ENCODE measurements at places on chromosomes 1 and 21.

DNA sequence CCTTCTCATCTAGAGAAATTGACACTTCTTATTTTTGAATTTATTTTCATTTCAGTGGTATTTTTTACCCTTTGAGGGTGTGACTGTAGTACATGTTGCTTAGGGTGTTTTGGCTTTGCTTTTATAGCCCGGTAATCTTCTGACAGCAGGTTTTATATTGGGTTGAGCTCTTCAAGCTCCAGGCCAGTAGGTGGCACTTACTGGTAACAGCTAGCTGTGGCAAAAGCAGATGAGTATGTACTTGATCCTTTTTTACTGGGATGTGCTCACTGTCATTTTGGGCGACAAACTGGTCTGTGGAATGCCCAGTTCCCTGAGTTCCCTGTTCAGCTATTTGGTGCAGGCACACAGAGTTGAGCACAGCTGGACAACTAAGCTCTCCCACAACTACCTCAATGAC lies 916.2 kb upstream of the B3GALT2 start:
- DNase-seq: peak; percentile 8

- DNase-seq: no peak
These were observed 41.9 kb upstream of the SLC19A2 start for GRCh38 chr1:169527451-169528214.

DNA sequence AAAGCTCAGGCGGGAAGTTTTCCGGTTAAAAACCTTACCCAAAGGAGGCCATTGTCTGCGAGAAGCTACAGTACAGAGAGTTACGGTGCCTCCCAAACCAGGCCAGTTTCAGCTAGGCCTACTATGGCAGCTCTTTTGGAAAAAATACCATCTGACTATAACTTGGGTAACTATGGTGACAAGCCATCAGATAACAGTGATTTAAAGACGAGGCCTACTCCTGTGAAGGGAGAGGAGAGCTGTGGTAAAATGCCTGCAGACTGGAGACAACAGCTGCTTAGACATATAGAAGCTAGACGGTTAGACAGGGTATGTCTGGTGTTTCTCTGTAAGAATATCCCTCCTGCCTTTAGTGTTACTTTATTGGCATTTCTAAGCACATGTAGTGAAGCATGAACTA lies 165.9 kb downstream of the LRRC40 start:
- no peak for DNase-seq

- DNase-seq: peak; percentile 76
These were observed 11.5 kb upstream of the SLC9A1 start for GRCh38 chr1:27166351-27166802.

- no peak for DNase-seq
These were observed 2.3 kb downstream of the FAAP20 start for GRCh38 chr1:2192031-2192995.

GRCh38 chr1:43197343-43198127 lies 25.4 kb downstream of the CFAP57 start:
- DNase-seq: no peak

DNA sequence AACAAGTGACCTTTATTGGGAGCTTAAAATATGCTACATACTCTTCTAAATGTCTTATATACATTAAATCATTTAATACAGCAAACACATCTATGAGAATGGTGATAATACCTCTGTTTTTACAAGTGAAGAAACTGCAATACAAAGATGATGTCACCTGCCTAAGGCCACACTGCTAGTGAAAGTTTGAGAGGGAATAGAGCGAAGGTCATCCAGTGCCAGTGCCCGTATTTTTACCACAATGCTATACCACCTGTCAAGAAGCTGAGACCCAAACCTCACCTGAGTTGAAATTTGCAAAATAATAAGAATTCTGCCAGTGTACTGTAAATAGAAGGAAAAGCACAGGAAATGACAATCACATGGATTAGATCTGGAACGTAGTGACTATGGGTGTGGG lies 200.4 kb upstream of the TMPRSS15 start:
- DNase-seq: no peak

DNA sequence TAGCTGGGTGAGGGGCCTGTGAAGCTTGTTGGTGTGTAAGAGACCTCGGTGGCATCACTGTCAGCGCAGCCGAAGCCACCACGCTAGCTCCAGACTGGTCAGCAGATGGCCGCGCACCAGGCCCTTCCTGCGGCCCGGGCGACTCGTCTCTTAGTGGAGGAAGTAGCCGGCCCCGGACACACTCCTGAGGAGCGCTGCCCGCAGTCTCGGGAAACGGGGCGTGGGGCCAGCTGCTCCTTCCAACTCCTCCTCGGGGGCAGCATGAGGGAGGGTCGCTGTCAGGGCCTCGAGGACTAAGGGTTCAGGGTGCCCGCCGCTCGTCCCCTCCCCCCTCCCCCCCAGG lies 20.4 kb downstream of the H3-3A start:
- peak; percentile 63 for DNase-seq

GRCh38 chr1:241542199-241542907 lies 10.2 kb downstream of the KMO start:
- no peak for DNase-seq

DNA sequence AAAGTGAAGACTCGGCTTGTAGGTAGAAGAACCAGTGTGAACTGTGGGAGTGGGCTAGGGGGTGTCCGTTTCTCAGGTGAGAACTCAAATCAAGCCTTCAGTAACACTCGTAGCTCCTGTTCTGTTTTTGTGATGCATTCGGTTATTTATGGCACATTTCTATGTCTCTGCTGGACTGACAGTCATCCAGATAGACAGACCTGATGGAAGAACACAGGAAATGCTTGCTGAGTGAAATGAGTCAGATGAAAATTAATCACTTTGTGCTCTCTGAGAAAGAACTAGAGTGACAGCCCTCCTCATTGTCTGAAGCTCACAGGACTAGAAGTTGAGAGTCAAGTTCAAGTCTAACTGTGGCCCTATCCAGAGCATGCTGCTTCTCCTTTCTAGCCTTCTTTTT lies 360.1 kb upstream of the PLXNA2 start:
- DNase-seq: peak; percentile 23

DNA sequence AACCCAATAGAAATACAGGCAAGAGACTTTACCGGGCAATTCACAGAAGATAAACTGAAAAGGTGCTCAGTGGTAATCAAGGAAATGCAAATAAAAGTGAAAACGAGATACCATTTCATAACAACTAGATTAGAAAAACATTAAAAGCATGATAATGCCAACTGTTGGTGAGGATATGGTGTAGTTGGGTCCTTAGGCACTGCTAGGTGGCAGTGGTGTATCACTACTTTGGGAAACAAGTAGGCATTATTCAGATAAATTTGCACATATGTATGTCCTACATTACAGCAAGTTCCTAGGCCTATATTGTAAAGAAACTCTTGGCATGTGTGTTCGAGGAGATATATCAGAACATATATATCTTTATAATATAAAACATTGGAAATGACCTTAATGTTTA lies 31.0 kb downstream of the AZIN2 start:
- DNase-seq: no peak

GRCh38 chr1:21869620-21870121 lies 57.6 kb downstream of the LDLRAD2 start:
- peak; percentile 97 for DNase-seq

GRCh38 chr21:43930074-43930847 lies 65.2 kb downstream of the AGPAT3 start:
- no peak for DNase-seq

DNA sequence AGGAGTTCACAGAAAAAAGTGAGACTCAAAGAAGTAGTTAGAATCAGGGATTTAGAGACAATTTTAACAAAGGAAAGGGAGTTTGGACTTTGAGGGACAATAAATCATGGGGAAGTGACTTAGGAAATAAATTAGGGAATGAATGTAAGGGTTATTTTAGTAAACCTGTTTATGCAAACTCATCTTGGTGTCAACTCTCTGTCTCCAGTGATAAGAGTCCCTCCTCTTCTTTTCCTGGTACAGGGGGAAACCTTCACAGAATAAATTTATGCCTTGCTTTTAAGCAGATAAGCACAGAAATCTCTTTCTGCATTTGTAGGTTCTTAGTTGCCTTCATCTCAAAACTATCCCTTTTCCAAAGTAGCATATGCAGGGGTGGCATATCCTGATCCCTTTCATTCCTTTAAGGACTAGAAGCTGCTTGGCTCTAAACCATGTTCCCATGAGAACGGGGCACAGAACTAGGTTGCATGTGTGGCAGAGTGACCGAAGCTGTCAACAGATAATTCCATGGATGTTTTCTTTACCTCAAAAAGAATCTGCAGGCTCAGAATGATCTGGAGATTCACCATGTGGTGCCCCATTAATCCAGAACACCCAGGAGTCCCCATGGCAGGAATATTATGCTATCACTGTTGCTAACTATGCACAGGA lies 155.4 kb downstream of the ZNF648 start:
- DNase-seq: no peak

GRCh38 chr1:1543706-1544099 lies 3.3 kb upstream of the TMEM240 start:
- no peak for DNase-seq

DNA sequence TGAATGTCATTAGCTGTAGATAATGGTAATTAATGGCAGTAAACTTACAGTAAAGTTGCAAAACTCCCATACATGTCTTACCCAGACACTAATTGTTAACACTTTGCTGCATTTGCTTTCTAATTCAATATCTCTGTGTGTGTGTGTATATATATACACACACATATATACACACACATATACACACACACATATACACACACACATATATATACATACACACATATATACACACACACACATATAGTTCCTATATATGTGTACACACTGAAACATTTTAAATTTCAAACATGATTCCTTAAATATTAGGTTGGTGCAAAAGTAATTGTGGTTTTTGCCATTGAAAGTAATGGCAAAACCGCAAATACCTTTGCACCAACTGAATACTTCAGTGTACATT lies 3.7 kb upstream of the EPHX1 start:
- no peak for DNase-seq

GRCh38 chr1:156251527-156251926 lies 3.7 kb upstream of the PAQR6 start:
- no peak for DNase-seq

DNA sequence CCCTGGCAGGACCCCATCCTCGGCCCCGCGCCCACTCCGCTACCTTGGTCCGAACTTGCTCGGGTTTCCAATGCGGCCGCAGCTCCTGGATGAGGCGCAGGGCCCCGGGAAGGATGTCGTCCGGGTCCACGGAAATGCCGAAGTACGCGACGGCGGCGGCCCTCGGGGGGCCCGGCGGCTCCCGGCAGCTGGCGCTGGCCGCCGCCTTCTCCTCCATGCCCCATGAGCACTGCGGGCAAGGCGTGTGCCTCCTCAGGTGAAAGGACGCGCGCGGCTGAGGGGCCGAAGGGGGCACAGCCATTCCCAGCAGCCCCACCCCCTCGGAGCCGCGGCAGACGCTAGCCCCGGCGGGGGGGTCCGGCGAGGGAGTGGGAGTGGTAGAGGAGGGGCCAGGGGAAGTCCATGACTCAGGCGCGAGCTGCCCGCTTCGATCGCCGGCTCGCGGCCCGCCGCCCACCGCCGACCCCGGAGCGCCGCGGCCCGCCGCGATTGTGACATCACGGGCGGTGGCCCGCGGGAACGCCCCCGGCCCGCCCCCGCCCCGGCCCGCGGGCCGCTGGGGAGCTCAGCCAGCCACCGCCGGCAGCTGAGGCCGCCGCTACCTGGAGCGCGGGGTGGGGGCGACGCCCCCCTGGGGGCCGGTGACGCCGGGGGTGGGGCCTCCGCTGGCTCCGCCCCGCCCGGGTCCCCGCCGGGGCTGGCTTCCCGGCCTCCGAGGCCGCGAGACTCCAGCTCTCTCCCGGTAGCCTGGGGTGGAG lies at the start of gene ETNK2:
ETNK2 (minus strand) TSS at position 493 of the 758 bp plus-strand sequence; CDS start at position 301, 192 bp downstream.
- peak; percentile 59 for DNase-seq

DNA sequence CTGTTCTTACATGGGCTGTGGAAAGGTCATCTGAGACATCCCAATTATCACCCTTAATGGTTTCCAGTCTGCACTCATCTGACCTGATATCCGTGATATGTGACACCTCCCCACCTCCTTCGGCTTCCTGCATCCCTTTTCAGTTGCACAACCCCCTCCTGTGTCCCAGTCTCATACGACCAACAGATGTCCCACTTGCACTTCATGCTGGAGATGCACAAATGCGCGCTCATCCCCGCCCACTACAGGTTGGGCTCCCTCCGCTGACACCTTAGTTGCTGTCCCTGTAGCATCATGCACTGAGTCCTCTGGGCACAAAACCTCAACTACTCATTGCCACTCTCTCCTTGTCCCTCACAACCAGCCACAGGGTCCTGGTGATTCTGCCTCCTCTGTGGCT lies 94.4 kb downstream of the MIS18A start:
- DNase-seq: no peak

GRCh38 chr1:29635501-29636263 lies 399.4 kb downstream of the PTPRU start:
- DNase-seq: no peak

DNA sequence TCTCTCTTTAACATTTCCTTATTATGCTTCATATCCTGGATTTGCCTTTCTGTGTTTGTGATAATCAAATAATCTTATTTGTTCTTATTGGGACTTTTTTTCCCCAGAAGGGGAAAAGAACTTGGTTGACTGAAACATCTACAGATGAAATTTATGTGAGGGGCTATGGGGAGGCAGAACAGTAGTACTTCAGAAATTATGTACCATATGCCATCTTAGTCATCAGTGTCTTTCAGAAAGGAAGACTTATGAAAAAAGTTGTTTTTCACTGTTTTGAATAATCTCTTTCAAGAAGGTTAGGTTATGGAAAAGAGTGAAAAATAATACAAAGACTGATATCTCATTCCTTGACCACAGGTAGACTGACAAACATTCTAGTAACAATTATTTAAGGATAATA lies 30.2 kb upstream of the TRAF5 start:
- no peak for DNase-seq

- DNase-seq: no peak
These were observed 173.3 kb downstream of the FASLG start for GRCh38 chr1:172832006-172832725.

DNA sequence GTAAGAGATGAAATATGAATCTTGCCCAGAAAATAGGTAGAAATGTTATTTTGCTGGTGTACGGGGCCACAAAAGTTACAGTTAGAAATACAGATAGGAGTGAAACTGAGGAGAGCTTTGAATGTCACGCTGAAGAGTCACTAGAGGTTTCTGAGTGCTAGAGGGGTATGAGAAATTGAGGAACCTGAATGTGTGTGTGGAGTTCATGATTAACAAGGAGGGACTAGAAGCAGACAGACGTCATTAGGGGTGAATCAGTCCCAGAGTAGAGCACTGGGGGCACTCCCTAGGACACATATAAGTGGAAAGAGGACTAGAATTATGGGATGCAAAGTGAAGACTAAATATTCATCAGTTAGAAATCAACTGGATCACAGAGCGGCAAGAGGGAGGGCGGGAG lies 188.9 kb upstream of the MAP1LC3C start:
- no peak for DNase-seq

- no peak for DNase-seq
These were observed 123.9 kb upstream of the GRIK3 start for GRCh38 chr1:37158113-37158749.

- DNase-seq: peak; percentile 29
These were observed 124.0 kb downstream of the GPATCH2 start for GRCh38 chr1:217506878-217507277.

DNA sequence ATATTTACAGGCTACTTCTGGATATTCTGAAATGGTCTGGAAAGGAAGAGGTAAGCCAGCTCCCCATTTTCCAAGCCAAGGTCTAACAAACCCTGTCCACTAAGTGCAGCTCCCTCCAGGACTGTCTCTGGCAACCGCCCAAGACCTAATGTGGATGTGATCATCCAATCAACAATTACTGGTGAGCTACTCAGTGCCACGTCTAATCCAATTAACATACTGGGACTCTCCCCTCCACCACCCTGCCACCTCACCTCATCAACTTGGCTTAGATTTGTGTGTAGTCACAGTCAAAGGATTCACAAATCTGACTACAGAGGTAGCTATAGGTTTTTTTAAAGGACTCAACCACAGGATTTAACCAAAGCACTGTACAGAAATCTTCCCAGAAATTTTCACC lies 25.4 kb upstream of the S100A7 start:
- DNase-seq: no peak

- no peak for DNase-seq
These were observed 146.3 kb upstream of the DNAH14 start for GRCh38 chr1:224783006-224783651.

Measured in EL (cell line).